Omental fat pad (tissue), 4 donors: ENCODE measurements at places on chromosomes 2 and 18. TPM values are rescaled to one million over a fixed set of nuclear protein-coding genes. Genes with fewer than 3 reads are reported as not detected.
A peak's percentile ranks its signal among the peaks of the same experiment; 100 is the strongest.

GRCh38 chr18:30992231-30992630 lies 50.3 kb downstream of the DSC3 start:
- no peak for DNase-seq

GRCh38 chr2:225328192-225328591 lies 71.3 kb upstream of the NYAP2 start:
- no peak for DNase-seq

DNA sequence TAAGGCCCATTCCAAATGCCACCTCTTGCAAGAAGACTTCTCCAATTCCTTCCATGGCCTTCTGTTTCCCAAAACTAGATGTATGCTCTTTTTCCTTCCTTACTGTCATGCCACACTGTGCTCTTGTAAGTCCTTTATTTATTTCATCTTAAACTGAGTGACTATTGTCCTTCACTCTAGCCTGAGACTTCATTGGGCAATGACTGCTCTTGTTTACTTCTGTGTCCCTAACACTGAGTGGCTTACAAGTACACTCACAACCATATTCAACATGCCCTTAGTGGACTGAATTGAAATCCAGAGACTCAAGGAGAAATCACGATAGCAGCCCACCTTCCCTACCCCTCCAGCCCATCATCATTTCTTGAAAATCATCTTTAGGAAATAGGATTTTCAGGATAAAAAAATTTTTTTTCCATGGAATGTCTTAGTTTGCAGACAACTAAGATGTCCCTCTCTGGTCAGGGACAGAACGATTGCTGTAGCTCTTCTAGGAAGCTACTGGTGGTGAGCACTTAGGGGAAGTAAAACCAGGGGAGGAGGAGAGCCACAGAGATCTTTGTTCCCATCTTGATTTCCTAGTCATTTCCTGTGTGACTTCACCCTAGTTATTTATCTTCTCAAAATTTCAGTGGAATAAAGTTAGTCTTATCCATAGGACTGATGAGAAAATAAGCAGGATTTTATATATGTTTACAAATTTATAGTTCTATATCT lies 80.7 kb downstream of the CYRIA start:
- no peak for DNase-seq

GRCh38 chr2:156065912-156066311 lies 266.6 kb downstream of the NR4A2 start:
- DNase-seq, result no peak

DNA sequence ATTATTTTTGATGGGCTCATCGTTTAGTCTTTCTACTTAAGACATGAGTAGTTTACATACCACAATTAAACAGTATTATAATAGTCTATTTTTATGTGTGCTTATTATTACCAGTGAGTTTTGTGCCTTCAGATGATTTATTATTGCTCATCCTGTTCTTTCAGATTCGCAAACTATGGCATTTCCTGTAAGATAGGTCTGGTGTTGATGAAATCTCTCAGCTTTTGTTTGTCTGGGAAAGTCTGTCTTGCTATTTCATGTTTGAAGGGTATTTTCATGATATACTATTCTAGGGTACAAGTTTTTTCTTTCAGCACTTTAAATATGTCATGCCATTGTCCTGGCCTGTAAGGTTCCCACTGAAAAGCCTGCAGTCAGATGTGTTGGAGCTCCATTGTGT lies 101.3 kb downstream of the DNAH7 start:
- no peak for DNase-seq

- DNase-seq, result no peak
Measured at GRCh38 chr2:59236723-59237122, 995.6 kb upstream of the FANCL start.

DNA sequence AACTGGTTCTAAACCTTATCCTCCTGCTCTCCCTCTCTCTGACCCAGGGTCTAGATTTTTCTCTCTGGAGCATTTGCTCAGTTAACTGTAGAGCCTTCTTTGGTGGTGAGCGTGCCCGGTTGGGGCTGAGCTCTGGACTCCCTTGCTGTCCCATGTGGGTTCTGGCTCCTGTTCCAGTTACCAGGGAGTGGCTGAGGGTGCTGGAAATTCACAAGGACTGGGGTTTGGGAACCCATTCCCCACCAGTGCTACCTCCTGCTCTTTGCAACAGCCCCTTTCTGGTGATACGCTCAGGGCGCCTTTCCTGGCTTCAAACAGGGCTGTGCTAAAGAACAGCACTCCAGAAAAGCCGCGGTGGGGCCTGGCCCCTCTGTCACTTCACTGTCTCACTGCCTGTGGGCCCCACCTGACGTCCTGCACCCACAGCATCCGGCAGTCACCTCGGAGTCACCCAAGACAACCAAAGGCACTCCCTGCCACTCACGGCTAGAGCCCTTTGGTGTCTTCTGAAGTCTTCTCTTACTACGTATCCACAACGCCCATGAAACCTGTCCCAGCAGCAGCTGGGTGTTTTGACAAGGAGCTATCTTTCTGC lies 41.3 kb downstream of the CAPN13 start:
- DNase-seq, result no peak

DNA sequence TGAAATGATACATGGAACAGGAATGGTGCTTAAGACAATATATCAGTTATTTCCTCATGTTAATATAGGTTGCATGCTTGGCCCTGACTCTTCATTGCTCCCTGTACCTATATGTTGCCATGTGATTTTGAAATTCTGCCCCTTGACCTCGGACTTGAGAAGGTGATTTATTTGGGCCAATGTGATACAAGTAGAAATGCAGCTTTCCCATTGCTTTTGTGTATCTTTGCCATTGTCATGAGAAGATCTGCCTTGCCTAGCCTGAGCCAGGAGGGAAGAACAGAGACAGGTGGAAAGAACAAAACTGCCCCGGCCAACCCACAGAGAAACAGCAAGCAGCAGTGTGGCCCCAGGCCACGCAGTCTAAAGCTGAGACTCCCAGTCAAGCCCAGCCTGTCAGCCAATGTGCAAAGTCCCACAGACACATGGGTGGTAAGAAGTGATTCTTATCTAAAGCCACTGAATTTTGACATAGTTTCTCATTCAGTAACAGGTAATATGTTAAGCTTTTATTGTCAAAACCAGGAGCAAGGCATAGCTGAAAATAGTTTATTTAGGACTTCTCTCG lies 245.7 kb upstream of the RND3 start:
- no peak for DNase-seq

DNA sequence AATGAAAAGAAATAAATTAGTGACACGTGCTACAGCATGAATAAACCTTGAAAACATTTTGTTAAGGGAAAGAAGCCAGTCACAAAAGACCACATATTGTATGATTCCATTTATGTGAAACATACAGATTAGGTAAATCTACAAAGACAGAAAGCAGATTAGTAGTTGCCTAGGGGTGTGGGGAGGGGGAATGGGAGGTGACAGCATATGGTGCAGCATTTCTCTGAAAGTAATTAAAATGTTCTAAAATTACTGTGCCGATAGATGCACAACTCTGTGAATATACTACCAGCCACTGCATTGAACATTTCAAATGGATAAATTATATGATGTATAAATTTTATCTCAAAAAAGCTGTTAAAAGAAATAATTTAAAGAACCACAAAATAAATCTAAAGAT lies 161.0 kb downstream of the TRIB2 start:
- no peak for DNase-seq

- DNase-seq, result peak; percentile 40
Measured at GRCh38 chr2:38187541-38188011, 111.6 kb upstream of the CYP1B1 start.

GRCh38 chr2:134231301-134231964 lies 22.4 kb upstream of the MGAT5 start:
- DNase-seq, result no peak

The AMER3 gene
- not detected for total RNA-seq

The FBXO48 gene
- 1.3 TPM for total RNA-seq

The FRZB gene
- total RNA-seq, result 4.9 TPM

The TRABD2A gene
- 5.4 TPM for total RNA-seq

The DDX1 gene
- total RNA-seq, result 52.4 TPM
